ENCODE measurements at places on chromosomes 3 and 15.
A peak's percentile ranks its signal among the peaks of the same experiment; 100 is the strongest.

GRCh38 chr3:197224034-197224444, 74.4 kb downstream of the DLG1 start:
- no peak for DNase-seq

DNA sequence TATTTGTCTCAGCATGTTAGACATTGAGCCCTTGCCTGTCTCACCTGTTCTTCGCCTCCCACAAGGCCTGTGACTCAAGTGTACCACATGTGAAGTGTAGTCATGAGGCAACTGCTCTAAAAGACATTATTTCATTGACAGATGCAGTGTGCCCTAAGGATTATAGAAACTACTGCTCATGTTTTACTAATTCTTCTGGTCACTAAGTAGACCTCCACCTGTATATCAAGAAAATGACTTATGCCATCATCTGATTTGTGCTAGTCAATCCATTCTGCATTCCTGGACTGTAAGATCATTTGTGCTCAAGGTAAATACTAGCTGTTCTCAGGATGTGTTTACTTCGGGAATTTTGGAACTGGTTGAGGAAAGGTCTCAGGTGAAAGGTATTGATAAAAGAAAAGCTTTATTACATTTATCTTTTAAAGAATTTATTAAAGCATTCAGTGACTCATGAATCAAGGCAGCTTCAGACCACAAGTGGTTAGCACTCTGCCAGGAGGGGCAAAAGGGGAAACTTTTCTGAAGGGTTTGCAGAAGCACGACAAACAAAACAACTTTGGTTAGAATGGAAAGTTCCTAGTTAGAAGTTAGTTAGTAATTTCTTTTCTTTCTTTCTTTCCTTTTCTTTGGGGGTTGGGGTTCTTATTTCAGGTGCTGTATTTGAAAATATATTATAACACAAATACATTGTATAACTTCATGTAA, 465.3 kb upstream of the CBLB start:
- peak; percentile 13 for DNase-seq

DNA sequence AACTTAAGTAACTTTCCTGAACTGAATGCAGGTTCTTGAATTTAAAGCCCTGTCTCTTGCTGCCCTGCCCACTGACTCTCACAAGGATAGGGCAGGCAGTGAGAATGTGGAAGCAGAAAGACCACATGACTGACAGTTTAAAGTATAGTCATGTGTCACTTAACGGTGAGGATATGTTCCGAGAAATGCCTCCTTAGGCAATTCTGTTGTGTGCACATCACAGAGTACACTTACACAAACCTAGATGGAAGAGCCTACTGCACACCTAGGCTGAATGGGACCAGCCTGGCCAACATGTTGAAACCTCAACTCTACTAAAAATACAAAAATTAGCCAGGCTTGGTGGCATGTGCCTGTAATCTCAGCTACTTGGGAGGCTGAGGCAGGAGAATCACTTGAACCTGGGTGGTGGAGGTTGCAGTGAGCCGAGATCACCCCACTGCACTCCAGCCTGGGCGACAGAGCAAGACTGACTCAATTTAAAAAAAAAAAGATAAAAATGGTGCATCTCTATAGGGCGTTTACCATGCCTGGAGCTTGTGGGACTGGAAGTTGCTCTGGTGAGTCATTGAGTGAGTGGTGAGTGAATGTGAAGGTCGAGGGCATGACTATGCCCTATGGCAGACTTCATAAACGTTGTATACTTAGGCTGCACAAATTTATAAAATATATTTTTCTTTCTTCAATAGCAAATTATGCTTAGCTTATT, 18.9 kb upstream of the COPG1 start:
- DNase-seq, result no peak

- DNase-seq, result no peak
Measured at GRCh38 chr3:120450600-120451271, at the start of gene FSTL1. Gene FSTL1, minus strand, starts transcription at chr3:120450992. Its CDS starts 246 bp downstream, at chr3:120450746.

DNA sequence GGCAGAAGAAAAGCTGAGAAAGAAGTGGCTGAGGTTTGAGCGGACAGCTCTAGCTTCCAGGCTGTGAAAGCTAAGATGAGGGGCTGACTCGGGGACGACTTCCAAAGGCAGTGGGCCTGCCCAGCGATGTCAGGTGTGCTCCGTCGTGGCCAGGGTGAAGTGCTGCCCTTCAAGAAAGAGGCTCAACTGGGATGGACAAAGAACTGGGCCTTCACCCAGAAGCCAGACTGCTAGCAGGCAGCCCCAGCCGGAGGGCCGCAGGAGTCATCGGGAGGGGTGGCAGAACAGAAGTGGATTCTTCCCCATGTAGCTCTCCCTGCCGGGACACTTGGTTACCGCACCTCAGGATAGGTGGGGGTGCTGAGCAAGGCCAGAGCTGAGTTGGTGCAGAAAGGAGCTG, 13.1 kb upstream of the SEC13 start:
- no peak for DNase-seq

DNA sequence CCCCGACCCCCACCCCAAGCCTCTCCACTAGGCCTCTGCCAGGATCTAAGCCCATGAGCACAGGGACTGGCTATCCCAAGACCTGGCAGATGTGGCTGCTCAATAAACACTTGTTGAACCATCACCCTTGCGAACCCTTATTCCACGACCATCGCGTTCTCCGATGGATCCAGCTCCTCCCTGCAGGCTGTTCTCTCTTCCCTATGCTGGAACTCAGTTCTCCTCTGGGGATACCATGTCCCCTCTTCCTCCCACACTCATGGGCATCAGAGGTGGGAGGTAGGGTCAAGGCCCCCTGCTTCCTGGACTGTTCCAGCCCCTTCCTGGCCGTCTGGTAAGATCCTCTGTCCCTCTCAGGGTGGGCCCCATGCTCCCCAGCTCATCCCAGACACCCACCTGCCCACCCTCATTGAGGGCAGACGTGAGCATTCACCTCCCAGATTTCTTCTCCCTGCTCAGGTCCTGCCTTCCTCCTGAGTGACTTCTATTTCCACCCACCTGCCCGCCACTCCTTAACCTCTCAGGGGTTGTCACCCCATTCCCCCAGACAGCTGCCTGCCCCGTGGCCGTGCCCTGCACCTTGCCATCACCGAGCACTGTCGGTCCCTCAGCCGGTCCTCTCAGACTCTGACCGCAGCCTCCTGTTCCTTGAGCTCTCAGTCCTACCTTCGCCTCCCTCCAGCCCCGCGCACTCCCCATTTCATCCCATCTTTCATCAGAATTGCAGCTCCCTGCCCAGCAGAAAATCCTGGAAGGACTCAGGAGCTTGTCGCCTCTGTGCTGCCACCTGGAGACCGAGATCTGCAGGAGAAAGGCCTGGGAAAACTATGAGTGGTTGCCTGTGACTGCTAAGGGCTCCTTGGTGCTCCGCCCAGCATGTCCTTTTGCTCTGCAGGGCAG, 42.0 kb downstream of the PML start:
- no peak for DNase-seq

Data from stimulated activated CD8-positive, alpha-beta memory T cell treated with anti-CD3 and anti-CD28 coated beads, Interleukin-7, amount 100 ng/mL, for 1 hour (primary cell).